Fibroblast of pulmonary artery (primary cell): ENCODE measurements at places on chromosomes 6 and 20.

DNA sequence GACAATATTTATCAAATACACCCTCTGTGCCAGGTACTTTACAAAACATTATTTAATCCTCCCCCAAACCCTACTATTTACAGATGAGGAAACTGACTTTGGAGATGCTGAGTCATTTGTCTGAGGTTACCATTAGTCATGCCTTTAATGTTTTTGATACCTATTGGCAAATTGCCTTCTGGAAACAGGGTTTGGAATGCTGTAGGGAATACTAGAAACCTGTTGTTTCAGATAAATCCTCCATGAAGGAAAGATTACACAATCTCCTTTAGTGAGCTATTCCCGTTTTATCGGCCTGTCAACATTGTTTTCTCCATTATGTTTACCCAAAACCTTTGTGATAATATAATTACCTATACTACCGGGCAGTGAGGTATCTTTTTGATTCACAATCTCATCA is 93.6 kb upstream of the ADGRF1 start:
- peak; percentile 97 for DNase-seq

GRCh38 chr6:20826378-20826777 is 292.1 kb downstream of the CDKAL1 start:
- DNase-seq: peak; percentile 75

DNA sequence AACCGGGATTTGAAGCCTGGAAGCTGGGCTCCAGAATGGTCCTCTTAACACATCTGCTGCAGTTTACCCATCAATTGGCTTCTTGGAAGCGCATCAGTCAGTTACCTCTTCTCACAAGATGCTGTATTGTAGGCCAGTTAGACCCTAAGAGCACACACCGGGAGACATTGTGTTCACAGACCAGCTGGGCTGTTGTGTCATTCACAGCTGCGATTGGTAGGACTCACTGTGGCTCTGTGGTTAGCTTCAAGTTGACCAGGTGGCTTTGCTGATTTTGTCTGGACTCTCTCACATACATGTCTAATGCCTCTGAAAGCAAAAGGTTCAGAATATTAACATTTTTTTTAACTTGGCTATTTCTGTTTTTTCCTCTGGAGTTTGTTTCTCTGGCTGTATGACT is 64.8 kb downstream of the SNX9 start:
- no peak for DNase-seq

DNA sequence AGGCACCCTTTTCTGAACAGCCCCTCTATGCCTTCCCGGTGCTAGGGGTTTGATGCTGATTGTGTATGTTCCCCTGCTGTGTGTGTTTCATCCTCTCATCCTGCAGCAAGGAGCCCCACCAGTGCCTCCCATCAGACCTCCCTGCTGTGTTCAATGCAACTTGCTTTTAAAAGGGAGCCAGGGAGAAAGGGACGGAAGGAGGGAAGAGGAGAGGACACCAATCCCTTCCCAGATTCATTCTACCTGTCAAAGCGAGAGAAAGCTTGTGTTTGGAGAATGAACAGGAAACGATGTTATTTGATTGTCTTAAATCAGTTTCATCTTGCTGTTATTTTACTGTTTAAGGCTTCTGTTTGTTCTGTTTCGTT is 259.2 kb downstream of the ADGB start:
- DNase-seq: no peak

DNA sequence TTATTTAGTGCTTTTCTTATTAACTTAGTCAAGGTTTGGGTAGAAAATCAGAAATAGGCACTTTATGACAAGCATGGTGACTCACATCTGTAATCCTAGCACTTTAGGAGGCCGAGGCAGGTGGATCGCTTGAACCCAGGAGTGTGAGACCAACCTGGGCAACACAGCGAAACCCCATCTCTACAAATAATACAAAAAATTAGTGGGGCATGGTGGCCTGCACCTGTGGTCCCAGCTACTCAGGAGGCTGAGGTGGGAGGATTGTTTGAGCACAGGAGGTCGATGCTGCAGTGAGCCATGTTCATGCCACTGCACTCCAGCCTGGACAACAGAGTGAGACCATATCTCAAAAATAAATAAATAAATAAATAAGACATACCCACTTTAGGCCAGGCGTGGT is 51.3 kb upstream of the THEMIS start:
- no peak for DNase-seq

DNA sequence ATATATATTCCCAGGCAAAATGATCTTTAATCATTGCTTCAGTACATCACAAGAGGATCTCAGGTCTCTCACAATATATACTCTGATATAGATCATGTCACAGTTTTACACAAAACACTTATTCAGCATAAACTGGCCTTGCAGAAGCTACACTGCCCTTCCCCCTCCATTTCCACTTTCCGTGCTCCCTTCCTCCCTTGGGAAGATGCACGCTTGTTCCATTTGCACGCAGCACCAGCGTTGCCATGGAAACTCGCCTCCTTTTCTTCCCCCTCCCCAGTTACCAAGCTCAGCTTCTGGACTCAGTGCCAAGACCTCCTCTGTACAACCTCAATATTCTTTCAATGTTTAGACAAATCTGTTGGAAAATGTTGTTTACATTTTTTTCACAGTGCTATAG is 154.6 kb downstream of the RFPL4B start:
- peak; percentile 68 for DNase-seq

DNA sequence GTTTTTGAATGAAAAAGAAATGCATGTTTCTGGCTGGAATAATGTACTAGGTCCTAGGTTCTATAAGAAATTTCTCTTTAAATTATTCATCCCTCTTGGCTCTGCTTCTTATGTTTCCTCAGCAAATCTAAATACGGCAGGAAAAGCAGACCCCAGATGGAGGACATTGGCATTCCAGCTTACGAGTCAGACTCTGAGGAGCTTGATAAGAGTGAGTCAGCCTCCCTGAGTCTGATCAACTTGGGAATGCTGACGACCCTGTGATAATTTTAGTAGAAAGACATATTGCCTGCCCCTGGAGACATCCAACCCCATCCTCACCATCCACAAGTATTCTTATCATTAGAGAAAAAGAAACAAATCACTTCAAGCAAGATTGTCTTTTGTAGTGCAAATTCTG is 509.7 kb upstream of the MARCKS start:
- peak; percentile 46 for DNase-seq

- peak; percentile 59 for DNase-seq
Observed at GRCh38 chr6:148835920-148836441, 89.2 kb downstream of the UST start.

- peak; percentile 57 for DNase-seq
Observed at GRCh38 chr20:4656491-4656890, 65.2 kb upstream of the PRND start.

- DNase-seq: no peak
Observed at GRCh38 chr6:133047065-133047665, 194.0 kb upstream of the EYA4 start.

DNA sequence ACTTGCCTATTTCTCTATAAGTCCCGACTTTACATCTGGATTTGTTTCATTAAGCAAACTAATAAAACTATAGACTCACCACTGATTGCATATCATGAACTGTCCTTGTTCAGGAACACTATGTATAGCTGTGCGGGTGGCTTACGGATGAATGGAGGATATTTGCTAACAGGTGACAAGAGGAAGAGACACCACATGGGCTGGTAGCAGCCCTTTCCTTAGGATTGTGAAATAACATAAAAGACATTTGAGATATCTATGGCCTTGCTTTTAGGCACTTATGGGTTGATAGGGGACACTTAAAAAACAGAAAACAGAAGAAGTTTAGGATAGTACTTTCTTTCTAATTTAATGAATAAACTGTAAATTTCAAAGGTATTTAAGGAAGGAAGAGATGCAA is 5.0 kb upstream of the CAP2 start:
- no peak for DNase-seq

DNA sequence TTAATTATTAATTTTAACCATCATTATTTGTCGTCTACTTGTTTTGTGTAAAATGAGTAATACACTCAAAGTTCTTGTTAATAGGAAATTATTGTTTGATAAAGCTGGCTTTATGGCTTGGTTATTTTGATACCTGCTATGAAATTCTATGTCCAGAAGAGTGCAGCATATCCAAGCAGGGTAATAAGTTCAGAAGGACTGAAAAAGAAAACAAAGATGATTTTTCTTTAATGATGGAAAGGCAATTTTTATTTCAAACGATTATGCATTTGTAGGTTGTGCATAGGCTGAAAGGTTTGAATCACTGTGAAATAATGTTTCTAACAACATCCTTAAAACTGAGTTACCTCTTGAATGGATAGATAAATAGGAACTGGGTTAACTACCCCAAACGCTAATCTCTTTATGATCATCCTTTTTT is 1.4 kb upstream of the MAN1A1 start:
- DNase-seq: peak; percentile 71

DNA sequence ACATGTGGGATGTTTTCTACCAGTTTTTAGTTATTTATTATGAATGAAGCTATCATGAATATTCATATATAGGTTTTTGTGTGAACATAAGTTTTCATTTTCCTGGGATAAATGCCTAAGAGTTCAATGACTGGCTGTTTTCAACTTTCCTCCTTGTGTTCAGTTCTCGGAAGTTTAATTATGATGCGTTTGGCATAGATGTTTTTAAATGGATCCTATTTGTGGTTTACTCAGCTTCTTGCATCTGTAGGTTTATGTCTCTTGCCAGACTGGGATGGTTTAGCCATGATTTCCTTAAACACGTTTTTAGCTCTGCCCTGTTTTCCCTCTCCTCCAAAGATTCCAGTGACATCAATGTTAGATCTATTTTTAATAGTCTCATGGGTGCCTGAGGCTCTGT is 411.1 kb upstream of the CDH4 start:
- DNase-seq: no peak

DNA sequence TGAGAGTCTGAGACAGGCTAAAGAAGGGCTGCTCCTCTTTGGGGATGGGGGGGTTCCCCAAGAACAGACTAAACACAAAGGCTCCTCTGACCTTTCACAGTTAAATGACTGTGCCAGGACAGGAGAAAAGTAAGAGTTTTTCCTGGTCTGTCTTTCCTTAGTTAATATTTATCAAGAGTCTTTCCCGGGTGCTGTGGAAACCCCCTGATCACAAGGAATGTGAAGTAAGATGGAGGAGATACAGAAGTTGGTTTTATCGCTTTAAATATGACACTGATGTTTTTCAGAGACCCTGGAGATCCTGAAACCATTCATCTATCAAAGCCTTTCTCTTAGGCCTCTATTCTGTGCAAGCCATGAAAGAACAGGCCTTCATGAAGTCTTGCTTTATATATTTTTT is 105.8 kb downstream of the RNF144B start:
- no peak for DNase-seq

- peak; percentile 86 for DNase-seq
Observed at GRCh38 chr6:99592900-99593299, 13.7 kb upstream of the PRDM13 start.

DNA sequence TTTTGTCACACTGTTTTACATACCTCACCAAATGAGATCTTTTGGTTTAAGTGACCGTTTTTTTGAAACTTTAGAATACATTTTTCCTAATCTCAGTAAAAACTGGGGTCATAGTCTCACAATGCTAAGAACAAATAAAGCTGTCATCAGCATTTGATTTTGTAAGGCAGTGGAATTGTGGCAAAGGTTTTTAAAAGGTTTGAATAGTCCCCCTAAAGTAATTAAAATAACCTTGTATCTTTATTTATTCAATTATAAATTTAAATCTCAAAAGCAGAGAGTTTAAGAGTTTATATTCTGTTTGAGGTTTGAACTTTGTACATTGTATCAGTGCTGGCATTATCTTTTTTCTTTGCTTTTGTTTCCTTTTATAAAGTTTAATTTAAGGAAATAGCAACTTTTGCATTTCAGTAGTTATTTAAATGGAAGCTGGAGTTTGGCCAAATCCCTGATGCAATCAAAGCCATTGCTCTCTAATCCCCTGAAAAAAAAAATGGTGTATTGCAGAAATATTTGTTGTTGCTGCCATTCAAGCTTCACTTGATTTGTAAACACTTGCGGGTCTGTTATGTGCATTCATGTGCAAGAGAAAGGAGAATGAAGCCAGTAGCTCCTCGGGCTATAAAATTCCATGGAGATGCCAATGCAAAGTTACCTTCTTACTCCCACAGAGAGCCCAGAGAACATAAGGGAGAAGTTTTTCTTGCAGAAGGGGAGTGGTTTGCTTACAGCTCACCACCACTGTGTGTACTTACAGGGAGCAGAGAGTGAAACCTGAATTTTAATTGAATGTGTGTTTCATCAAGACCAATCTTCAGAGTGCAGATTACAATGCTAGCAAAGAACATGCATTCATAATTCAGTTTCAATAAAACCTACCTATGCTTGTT is 391.8 kb downstream of the ARHGAP18 start:
- DNase-seq: peak; percentile 81

GRCh38 chr20:58909585-58909984 is 57.1 kb downstream of the GNAS start:
- DNase-seq: no peak

DNA sequence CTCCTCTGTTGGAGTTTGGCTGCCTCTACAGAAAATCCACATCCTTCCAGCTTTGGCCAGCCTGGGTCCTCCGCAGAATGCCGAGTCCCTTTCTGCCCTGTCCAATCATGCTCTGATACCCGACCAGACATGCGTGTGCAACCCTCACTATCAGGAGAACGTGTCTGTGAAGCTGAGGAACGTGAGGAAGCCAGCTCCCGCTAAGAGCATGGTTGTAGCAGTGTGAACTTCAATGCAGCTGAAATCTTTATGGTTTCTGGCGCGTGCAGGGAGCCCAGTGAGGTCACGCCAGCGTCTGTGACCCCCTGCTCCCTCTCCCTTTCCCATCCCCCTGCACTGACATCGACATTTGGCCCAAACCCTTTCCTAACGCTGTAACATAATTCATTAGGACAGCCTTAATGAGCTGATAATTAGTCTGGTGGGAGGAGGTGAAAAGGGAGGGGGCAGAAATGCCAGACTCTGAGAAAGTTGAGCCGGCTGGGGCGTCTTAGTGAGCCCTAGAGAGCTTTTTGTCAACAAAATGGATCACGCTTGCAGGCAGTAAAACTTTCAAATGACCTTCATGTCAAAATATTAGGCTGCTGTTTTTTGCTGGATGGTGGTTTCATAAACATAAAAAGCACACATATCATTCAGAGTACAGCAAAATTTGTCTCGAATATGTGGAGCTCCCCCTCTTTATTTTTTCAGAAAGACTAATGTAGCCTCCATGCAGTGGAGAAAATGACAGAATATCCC is 423.3 kb downstream of the QKI start:
- no peak for DNase-seq

- no peak for DNase-seq
Observed at GRCh38 chr20:59414936-59415623, 114.7 kb downstream of the EDN3 start.
